ENCODE measurements at places on chromosomes 5 and 9. TPM values are rescaled to one million over a fixed set of nuclear protein-coding genes. Genes with fewer than 3 reads are reported as not detected.

- no peak for DNase-seq
Observed at GRCh38 chr5:66315784-66316183, 171.7 kb downstream of the SREK1 start.

The PDE6A gene
- total RNA-seq, result not detected

The FYB1 gene
- total RNA-seq, result 3.6 TPM

GRCh38 chr5:43386960-43387362 is 25.2 kb downstream of the CCL28 start:
- DNase-seq, result no peak

The GMCL2 gene
- total RNA-seq, result not detected

All from stomach (tissue), 19 donors.